ENCODE measurements at places on chromosomes 2 and 18. TPM values are rescaled to one million over a fixed set of nuclear protein-coding genes. Genes with fewer than 3 reads are reported as not detected.

DNA sequence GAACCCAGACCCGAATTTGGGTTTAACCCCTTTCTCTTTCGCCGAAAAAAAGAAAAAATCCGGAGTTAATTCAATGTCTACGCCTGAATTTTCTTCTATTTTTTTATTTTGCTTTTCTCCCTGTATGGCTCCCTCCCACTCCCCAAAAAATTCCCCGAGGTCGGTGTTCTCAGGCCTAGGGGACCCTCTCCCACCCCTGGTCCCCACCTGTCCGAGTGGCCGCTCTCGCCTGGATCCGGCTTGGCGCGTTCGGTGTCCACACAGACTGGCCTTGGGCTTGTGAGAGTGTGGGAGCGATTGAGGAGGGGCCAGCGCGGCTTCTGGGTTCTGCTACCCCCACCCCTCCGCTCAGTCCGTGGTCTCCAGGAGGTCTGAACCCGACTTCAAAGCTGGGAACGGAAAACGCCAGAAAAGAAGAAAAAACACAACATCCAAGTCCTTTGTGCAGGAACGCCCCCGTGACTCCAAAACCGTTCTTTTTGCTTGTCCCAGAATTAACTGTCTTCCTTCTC lies 5.7 kb upstream of the EN1 start:
- no peaks in the 10 kb centered on the region for H3K36me3 ChIP-seq
- peaks cover 95% of the 10 kb centered on the region for H3K27me3 ChIP-seq
- no peak overlapping the region for H3K4me3 ChIP-seq

ALPG gene
- polyA plus RNA-seq: not detected

CRYGD gene
- polyA plus RNA-seq: not detected

GRCh38 chr2:204468746-204469429 lies 76.4 kb upstream of the PARD3B start:
- no peak overlapping the region for H3K4me3 ChIP-seq
- H3K27ac ChIP-seq: peak overlapping the region; percentile 73
- DNase-seq: peak; percentile 86
- H3K4me1 ChIP-seq: peaks cover 11% of the 10 kb centered on the region
- H3K27me3 ChIP-seq: no peaks in the 10 kb centered on the region

DNA sequence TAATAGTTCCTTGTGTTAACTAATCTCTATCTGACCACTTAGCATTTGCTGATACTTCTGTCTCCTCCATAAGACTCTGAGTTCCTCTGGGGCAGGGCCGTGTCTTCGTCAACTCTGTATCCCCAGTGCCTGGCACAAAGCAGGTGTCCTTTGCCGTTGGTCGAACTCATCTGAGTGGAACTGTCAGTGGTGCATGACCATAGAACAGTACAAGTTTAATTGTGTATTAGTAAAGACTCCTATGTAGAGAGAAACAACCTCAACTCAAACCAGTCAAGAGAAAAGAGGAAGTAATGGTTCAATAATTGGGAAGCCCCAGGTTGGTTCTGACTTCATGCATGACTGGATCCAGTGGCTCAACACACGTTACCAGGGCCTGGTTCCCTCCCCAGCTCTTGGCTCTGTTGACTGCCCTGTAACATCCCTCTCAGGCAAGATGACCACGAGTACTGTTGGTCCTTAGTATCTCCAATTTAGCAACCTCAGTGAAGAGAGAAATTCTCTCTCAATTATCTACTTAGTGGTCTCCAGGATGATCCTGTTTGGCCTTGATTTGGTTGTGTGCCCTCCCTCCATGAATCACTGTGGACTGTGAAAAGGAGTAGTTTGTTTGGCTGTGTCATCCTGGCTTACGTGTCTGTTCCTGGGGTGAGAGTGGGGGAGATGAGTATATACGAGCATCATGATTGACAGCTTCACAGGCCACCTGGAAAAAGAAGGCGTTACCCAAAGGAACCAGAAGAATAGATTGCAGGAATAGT lies 58.5 kb upstream of the MSH6 start:
- H3K4me3 ChIP-seq: no peak overlapping the region
- DNase-seq: peak; percentile 13
- no peak overlapping the region for H3K27ac ChIP-seq

PTPRN gene
- 22.0 TPM for polyA plus RNA-seq

DNA sequence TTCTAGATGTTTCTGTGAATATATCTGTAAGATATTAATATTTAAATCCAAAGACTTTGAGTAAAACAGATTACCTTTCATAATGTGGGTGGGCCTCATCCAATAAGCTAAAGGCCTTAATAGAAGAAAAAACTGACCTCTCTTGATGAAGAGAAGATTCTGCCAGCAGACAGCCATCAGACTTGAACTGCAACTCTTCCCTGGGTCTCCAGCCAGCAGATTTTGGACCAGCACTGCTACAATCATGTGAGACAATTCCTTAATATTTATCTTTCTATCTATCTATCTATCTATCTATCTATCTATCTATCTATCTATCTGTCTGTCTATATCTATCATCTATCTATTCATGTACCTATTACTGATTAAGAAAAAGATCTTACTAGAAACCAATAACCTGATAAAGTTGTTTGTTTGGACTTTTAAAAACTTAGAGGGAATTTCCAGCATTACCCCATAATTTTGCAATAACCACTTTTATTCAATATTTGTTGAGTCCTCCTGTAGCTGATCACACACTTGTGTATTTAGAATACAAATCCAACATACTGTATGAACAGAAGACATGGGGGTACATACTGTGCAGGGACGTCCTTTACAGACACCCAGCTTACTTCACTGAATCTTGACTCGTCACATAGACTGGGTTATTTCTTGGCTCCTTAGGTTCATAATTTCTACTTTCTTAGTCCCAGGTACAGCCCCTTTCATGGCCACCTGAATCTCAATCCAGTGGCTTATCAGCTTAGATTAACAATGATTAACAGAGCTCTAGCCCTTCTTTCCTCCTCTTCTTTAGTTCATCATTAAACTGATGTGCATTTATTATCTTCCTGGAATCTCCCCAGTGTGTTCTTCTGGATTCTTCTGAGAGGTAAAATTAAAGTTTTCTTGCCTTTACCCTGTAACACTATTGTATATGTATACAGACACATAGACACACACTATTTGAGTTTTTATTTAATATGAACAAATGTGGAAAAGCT lies 27.2 kb upstream of the STAT4 start:
- DNase-seq: no peak
- no peaks in the 10 kb centered on the region for H3K27me3 ChIP-seq
- no peak overlapping the region for H3K27ac ChIP-seq
- no peak overlapping the region for H3K4me3 ChIP-seq

DNA sequence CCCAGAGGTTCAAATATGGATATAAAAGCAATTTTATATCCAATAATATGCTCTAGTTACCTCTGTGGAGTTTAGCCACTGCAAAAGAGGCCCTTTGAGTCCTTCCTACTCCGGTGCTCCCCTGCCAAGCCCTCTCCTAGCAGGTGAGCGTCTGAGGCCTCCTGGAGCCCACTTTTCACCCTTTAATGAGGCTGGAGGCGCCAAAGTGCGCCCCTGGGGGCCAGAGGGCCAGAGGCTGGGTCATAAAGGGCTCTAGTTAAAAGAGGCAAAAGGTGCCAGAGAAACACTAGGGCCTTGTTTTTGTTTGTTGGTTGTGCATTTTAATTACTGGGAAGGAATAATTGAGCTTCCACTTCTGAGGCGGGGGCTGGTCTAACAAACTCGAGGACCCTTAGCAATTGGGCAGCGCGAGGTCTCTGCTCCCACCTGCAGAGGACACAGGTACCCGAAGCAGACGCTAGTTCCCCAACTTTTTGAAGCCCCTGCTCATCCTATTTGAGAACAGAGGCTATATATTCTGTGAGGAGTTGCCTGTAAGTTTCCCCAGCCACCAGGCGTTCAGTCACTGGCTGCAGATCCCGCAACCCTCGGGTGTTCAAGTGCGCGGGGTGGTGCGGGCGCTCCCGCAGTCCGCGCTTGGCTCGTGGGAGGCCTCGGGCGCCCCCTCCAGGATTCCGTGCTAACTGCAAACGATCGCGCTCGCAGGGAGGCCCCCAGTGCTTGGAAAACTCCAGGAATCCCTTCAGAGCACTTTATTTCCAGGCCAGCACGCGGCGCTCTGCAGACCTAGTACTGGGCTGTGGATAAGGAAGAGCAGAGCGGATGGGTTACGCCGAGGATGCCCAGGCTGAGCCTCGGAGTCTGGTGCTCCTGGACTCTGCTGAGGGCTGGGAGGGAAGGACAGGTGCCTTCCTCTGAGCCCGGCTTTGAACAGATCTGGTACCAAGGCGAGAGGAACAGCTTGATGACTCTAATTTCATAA lies 14.1 kb downstream of the MSGN1 start:
- DNase-seq: peak; percentile 65
- no peaks in the 10 kb centered on the region for H3K4me1 ChIP-seq
- H3K4me3 ChIP-seq: peak overlapping the region; percentile 14
- H3K36me3 ChIP-seq: no peaks in the 10 kb centered on the region

- H3K36me3 ChIP-seq: no peaks in the 10 kb centered on the region
- no peak overlapping the region for H3K4me3 ChIP-seq
- no peaks in the 10 kb centered on the region for H3K4me1 ChIP-seq
- H3K27ac ChIP-seq: no peak overlapping the region
- H3K27me3 ChIP-seq: no peaks in the 10 kb centered on the region
Observed at GRCh38 chr2:140747665-140748064, 1383.2 kb downstream of the LRP1B start.

GRCh38 chr2:30940839-30941238 lies 133.6 kb upstream of the CAPN13 start:
- no peak overlapping the region for H3K4me3 ChIP-seq
- no peaks in the 10 kb centered on the region for H3K4me1 ChIP-seq
- no peaks in the 10 kb centered on the region for H3K36me3 ChIP-seq
- no peaks in the 10 kb centered on the region for H3K27me3 ChIP-seq

RTP5 gene
- not detected for polyA plus RNA-seq

DNA sequence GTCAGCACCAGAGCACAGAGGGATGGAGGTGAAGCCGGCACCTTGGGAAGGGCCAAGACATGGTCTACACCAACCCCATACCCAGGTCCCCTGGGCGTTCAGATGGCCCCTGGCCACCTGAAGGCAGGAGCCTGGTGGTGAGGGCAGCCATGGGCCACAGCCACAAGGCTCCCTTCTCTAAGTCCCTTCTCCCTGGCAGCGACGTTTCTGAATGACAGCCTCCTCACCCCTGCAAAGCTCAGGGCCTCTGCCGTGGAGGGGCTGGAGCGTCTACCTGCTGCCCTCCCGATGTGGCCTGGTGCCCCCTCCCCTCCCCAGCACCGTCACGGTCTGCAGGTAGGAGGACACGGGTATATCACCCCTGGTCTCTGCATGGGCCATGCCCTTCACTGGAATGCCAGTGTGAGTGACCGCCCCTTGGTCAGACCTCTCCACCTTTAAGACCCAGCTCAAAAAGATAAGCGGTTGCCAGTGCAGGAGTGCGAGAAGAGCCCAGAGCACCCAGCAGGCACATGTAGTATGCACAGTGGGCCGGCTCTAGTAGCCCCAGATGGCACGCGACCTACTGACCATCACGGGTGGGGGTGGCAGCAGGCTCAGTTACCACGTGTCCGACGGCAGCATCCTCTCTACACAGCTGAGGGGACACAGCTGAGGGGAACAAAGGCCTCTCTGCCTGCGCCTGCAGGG lies 46.6 kb downstream of the HS6ST1 start:
- H3K4me1 ChIP-seq: peaks cover 5% of the 10 kb centered on the region
- peaks cover 70% of the 10 kb centered on the region for H3K36me3 ChIP-seq
- no peak overlapping the region for H3K27ac ChIP-seq
- no peak for DNase-seq
- no peak overlapping the region for H3K4me3 ChIP-seq
- H3K27me3 ChIP-seq: no peaks in the 10 kb centered on the region

DNA sequence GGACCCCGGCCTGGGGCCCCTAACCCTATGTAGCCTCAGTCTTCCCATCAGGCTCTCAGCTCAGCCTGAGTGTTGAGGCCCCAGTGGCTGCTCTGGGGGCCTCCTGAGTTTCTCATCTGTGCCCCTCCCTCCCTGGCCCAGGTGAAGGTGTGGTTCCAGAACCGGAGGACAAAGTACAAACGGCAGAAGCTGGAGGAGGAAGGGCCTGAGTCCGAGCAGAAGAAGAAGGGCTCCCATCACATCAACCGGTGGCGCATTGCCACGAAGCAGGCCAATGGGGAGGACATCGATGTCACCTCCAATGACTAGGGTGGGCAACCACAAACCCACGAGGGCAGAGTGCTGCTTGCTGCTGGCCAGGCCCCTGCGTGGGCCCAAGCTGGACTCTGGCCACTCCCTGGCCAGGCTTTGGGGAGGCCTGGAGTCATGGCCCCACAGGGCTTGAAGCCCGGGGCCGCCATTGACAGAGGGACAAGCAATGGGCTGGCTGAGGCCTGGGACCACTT lies 16.4 kb downstream of the EMX1 start:
- H3K27ac ChIP-seq: no peak overlapping the region
- no peak overlapping the region for H3K4me3 ChIP-seq
- DNase-seq: no peak
- H3K36me3 ChIP-seq: no peaks in the 10 kb centered on the region

- H3K27ac ChIP-seq: no peak overlapping the region
- peaks cover 28% of the 10 kb centered on the region for H3K27me3 ChIP-seq
- H3K4me1 ChIP-seq: no peaks in the 10 kb centered on the region
- no peak overlapping the region for H3K4me3 ChIP-seq
- H3K36me3 ChIP-seq: no peaks in the 10 kb centered on the region
Observed at GRCh38 chr2:233053928-233054784, 6.0 kb upstream of the INPP5D start.

GRCh38 chr2:19072161-19072560 lies 286.3 kb downstream of the OSR1 start:
- no peaks in the 10 kb centered on the region for H3K27me3 ChIP-seq
- no peak overlapping the region for H3K27ac ChIP-seq
- no peak overlapping the region for H3K4me3 ChIP-seq
- no peaks in the 10 kb centered on the region for H3K36me3 ChIP-seq
- H3K4me1 ChIP-seq: peaks cover 8% of the 10 kb centered on the region
